ENCODE measurements at places on chromosomes 6 and 20.

GRCh38 chr6:44734886-44735629 is 347.6 kb downstream of the CDC5L start:
- DNase-seq, result no peak

DNA sequence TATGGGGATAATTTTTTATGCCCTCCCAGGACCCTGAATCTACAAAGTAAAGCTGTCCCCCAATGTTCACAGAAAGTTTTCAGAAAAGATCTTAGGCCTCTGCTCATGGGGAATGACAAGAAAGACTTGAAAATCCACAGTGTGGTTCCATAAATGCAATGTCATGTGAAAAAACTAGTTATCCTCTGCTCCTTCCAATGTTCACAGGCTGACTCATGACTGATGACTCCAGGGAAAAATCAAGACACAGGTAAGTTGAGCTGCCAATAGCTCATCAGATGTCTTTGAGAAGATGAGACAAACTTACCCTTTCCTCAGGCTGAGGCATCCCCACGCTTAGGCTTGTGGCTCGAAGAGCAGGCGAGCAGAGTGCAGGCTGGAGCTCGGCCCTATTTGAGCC is 14.8 kb upstream of the BCLAF1 start:
- no peak for DNase-seq

- no peak for DNase-seq
Observed at GRCh38 chr6:36227379-36228228, 31.1 kb downstream of the BRPF3 start.

DNA sequence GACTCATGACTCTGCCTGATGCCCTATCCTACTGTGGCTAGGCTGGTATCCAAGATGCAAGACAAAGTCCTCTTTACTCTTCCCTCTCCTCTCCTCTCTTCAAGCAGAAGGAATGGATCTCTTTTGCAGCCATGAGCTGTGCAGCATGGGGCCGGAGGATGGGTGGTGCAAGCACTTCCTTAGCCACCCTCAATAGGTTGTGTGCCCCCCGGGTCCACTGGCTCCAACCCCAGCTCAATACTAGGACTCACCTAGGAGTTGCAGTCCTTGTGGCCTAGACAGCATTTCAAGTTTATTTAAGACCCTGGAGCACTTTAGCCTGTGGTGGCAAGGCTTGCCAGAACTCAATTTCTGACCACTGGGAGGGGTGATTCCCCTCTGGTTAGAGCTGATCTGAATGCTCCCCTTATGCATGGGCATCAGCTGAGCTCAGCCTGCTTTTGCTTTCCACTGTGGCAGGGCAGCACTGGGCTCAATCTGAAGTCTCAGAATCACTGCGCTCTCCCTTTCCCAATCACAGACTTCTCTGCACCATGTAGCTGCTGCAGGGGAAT is 29.0 kb upstream of the GRM4 start:
- no peak for DNase-seq

DNA sequence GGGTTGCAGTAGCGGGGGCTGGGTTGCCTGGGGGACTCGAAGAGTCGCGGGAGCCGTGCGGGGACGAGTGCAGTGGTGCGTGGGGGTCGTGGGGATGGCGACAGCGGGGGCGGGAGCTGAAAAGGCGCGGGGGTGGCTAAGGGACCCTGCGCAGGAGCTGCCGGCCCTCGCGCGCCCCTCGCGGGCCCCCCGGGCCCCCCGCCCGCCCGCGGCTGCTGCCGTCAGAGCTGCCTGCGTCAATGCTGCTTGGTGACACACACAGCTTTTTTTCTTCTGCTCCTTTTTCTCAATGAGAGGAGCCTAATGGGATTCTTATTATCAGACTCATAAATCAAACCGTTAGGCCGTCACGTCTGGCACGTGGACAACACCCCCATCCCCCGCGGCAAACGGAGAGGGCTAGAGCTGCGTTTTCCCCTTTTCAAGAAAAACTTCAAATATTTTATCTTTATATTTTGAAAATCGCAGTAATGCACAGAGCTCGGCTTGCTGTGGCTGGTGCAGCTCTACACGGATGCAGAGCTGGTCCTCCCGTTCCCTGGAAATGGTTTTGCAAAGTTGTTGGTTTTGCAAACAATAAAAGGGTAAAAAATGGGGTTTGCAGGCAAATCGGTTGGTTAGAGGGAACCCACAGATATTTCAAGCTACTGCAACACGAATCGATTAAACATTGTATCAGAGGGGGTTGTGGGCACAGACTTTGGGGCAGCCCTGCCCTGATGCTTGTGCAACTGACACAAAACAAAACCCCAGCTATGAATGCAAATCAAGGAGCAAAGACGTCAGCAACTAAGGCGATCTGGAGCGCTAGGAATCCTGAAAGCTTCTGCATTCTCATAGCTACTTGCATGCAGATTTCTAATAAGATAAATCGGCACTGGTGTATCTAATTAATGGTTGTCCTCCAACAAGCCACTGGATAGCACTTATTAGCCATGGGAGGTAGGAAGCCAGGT is 161.4 kb downstream of the TBXT start:
- DNase-seq, result no peak

- DNase-seq, result no peak
Observed at GRCh38 chr20:50278684-50279531, 88.3 kb downstream of the CEBPB start.

DNA sequence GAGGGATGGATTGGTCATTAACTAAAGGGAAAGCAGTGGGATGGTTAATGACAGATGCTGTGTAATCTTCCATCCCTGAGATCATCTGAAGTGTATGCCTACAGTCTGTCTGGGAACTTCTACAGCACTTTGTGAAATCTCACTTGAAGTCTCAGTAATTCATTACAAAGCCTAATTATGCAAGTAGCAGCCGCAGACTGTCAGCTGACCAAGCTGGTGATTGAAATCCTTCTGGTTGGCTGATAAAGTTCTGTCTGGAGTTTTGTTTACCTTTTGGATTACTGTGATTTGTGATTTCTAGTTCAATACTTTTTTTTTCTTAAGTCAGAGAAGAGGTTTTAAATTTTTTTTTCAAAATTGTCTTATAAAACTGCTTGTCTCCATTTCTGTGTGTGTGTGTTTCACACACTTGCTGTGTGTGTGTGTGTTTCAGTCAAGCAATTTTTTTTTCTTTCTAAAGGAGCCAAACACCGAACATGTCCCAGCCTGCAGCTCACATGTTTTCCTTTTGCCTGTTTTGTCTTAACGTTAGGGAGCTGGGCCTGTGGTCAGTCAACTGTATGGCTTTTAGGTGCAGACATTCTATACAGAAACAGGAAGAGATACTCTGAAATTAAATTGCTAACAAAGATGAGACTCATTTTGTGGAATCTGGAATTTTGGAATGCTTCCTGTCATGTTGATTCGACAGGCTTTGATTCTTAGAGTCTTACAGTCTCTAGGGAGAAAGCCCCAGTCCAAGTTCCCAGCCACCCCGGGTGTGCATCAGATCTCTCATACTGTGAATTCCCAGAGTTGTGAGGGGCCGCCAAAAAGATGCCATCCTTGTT is 28.5 kb upstream of the ADGRF4 start:
- DNase-seq, result no peak

- DNase-seq, result no peak
Observed at GRCh38 chr6:98539741-98540140, 294.6 kb upstream of the POU3F2 start.

DNA sequence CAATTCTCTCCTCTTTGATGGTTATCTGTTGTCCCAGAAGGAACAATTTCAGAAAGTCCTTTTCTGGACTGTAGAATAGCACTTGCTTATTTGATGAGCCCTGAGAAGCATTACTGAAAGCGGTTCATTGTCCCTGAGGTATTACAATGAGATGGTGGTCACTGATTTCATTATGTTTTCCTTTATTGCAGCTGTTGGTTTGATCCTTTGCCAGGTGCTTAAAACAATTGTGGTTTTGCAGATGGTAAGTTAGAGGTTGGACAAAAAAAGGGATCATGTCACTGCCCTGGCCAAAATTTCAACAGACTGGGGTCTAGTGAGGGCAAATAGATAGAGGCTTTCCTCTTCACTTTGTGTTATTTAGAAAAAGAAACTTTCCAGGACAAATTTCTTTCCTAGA is 61.9 kb downstream of the ESR1 start:
- DNase-seq, result no peak

DNA sequence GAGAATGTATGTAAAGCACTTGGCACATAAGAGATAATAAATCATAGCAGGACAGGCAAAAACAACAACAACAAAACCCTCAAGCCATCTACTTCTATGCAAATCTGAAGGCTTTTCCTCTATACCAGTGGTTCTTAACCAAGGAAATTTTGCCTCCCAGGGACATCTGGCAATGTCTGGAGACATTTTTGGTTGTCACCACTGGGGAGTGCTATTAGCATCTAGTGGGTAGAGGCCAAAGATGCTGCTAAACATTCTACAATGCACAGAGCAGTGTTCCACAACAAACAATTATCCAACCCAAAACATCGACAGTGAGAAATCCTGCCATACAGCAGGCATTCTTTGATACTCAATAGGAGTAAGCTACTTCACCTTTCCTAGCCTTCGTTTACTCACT is 28.2 kb downstream of the NDRG3 start:
- peak; percentile 20 for DNase-seq

- DNase-seq, result no peak
Observed at GRCh38 chr20:39822667-39823066, 860.5 kb downstream of the DHX35 start.

DNA sequence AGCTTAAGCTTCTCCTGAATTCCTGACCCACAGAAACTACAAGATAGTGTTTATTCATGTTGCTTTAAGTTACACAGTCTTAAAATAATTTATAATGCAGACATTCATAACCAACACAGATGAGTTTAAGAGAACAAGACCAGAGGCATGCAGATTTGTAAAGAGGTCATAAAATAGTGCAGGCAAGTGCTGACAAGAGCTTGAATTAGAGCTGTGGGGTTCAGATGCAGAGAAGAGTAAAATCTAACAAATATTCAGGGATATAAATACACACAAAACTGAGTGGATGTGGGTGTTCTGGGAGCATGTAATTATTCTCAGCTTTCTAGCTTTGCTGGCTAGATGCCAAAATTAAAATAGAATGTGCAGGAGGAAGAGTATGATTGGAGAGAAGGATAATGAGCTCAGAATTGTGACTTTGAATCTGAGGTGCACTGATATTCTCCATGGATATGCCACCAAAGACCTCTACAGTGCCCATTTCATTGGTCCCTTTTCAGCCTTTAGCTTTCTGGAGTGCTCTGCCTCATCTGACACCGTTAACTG is 291.9 kb upstream of the SGK1 start:
- DNase-seq, result no peak

DNA sequence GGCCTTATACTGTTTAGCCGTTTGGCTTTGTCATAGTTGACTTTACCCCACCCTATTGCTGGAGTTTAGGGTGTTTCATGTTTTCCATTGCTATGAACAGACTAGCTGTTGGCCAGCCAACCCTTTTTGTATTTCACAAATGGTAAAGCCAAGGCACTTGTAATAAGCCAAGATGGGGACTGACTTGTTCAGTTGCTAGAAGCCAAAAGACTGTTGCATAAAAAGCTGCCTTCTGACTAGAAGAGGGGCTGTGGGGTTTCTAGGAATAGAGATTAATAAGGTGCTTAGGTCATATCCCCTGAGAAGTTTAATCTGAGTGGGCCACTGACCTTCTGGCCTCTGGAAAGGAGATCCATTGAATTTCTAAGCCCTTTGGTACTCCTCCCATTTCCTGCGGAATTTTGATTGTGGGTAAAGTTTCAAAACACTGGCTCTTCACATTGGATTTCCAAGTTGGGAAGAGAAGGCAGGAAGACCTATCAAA is 211.1 kb downstream of the PLCB4 start:
- DNase-seq, result no peak

- no peak for DNase-seq
Observed at GRCh38 chr6:140061110-140062042, 686.9 kb upstream of the CITED2 start.

- DNase-seq, result no peak
Observed at GRCh38 chr6:20541382-20541781, 7.1 kb downstream of the CDKAL1 start.

- no peak for DNase-seq
Observed at GRCh38 chr20:56289652-56290051, 41.1 kb downstream of the MC3R start.

DNA sequence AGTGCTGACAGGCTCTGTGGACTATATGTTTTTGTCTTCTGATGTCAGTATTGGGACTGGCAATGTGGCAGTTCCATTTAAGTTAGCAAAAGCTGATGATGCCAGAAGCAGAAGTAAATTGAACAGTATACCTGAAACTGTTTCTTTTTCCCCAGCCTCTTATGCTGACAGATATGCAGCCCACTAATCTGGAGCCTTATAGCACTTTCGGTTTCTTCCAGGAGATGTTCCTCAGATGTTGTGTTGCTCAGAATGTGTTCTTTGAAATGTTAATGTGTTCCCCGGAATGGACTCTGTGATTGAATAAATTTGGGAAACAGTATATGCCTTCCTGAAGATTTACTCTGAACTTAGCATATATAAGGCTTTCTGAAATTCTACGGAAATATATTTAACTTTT is 80.7 kb upstream of the MRAP2 start:
- DNase-seq, result no peak

GRCh38 chr6:30787954-30788353 is 43.6 kb upstream of the IER3 start:
- no peak for DNase-seq

GRCh38 chr6:3740551-3741476 is 10.7 kb downstream of the PXDC1 start:
- no peak for DNase-seq

GRCh38 chr20:32524829-32525501 is 60.2 kb downstream of the NOL4L start:
- no peak for DNase-seq

Data from CD4-positive, alpha-beta T cell treated with Interleukin-6 at 100 ng/mL for 8 hours (primary cell).